Left forelimb (tissue), 1 donor: ENCODE measurements at places on chromosomes 3 and 15.

DNA sequence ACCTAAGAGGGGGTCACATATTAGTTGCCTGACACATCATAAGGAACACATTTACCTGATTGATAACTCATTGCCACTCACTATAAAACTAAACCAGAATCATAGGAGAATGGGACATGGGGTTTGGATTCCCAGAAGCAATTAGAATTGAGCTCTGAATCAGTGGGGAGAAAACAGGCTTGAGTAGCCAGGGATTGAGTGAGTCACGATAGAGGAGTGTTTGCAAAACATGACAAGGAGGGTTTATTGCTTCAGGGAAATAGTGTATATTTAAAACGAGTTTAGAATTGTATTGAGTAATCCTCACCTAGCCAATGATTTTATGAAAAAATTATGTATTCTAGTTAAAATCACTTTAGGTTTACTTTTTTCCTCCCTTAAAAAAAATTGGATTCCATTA lies 101.1 kb upstream of the THRB start:
- DNase-seq: no peak

- no peak for DNase-seq
These were observed 621.4 kb downstream of the PDCD6IP start for GRCh38 chr3:34419801-34420200.

GRCh38 chr3:40102182-40102581 lies 207.3 kb upstream of the EIF1B start:
- DNase-seq: no peak

DNA sequence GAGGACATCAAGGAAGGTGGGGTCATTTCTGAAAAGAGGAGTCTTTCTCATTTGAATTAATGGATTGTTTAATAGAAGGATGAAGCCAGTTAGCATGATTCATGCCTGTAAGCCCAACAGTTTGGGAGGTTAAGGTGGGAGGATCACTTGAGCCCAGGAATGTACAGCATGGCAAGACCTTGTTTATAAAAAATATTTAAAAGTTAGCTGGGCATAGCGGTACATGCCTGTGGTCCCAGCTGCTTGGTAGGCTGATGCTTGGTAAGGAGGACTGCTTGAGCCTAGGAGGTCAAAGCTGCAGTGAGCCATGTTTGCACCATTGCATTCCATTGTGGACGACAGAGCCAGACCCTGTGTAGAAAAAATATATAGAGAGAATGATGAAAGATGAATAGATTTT lies 165.5 kb downstream of the ALCAM start:
- no peak for DNase-seq

DNA sequence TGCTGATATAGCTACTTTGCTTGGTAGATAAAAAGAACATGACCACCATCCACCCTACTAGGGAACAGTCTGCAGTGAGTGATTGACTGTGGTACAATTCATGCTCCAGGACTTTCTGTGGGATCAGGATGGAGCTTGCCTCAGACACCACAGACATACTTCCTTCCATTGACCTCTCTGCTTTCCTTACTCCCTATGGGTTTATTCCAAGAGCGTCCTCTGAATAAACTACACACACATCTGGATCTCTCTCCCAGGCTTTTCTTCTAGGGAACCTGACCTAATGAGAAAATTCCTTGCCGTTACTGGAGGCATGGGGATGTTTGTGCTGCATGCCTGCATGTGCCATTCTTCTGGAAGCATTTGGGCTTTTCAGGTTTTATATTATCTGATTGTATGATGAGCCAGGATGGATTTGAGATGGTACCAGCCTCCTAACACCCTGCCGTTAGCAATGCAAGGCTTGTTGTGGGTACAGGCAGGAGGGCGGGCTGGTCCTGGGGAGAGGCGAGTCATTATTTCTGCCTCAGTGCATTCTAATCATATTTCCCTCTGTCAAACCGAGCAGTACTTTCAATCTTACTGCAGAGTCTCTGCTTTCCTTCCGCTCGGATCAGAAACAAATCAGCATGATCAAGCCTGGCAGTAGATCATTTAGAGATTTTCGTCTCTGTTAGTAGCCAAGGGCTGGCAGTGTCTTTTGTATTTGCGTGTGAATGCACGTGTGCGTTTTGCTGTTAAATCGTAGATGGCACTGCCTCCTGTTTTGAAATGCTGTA lies 279.2 kb downstream of the PDCD6IP start:
- no peak for DNase-seq

DNA sequence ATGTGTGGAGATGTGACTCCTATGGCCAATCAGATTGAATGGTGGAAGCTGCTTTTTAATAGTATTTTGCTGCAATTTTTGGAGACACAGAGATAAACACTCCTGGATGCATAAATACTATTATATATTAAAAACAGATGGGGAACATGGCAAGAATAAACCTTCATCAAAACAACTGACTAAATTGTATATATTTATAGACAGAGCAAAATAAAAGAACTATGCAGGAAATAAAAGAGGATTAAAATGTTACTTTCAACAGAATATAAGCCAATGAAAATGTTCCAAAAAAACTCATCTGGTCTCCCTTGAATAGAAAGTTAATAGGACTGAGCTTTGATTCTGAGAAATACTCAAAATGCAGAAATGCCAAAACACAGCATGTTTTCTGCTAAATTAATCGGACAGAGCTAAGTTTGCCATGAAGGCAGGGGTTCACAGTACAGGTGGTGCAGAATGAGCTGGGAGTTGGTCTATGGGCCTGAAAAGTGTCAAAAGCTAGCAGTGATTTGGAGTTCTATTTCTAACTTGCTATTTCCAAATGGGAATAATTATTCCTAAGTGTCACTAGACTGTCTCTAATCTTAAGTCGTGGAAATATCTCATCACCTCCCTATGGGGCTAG lies 227.2 kb downstream of the CNTN3 start:
- DNase-seq: no peak

DNA sequence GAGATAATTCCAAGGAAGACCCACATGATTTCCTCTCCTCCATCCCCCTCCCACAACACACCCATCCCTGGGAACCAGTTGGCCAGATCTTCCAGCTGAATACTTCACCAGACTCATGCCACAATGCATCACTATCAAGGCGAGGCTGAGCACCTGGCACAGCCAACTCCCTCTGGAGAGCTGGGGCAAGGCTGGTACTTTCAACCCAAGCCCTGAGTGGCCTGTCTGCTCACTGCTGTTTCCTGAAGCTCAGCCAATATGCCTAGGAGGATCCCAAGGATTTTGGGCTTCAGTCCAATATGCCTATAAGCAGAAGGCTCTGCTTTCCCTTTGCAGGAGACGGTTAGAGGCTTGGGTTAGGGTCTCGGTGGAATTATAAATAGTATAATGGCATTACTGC lies 90.9 kb upstream of the NEO1 start:
- DNase-seq: no peak

DNA sequence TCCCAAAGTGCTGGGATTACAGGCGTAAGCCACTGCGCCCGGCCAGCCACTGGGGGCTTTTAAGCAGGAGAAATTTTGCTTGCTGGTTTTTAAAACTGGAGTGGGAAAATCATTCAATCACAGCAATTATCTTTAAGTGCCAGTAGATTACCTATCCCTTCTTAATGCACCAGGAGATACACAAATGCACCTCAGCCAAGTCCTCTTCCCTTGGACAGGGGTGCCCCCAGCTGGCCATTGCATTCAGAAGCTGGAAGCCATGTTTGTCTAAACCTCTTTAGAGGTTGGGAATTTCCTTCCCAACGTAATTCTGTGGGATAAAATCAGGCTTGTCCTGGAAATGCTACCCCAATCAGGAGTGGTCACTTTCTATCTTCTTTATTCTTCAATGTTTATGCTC lies 26.6 kb downstream of the MIX23 start:
- no peak for DNase-seq
